Endothelial cell of umbilical vein (primary cell): ENCODE measurements at places on chromosomes 5 and 9.

- H3K36me3 ChIP-seq = no peaks in the 10 kb centered on the region
- H3K4me3 ChIP-seq = no peak overlapping the region
- peaks cover 37% of the 10 kb centered on the region for H3K4me1 ChIP-seq
- H3K27ac ChIP-seq = no peak overlapping the region
Measured at GRCh38 chr9:113611461-113612215, 148.1 kb downstream of the RGS3 start.

- no peaks in the 10 kb centered on the region for H3K36me3 ChIP-seq
- DNase-seq = no peak
- no peaks in the 10 kb centered on the region for H3K4me1 ChIP-seq
Measured at GRCh38 chr5:10329446-10329819, 21.7 kb upstream of the CMBL start.

GRCh38 chr5:79621056-79621455, 8.8 kb downstream of the TENT2 start:
- no peak overlapping the region for H3K4me3 ChIP-seq
- H3K27ac ChIP-seq = no peak overlapping the region
- H3K36me3 ChIP-seq = peaks cover 7% of the 10 kb centered on the region

DNA sequence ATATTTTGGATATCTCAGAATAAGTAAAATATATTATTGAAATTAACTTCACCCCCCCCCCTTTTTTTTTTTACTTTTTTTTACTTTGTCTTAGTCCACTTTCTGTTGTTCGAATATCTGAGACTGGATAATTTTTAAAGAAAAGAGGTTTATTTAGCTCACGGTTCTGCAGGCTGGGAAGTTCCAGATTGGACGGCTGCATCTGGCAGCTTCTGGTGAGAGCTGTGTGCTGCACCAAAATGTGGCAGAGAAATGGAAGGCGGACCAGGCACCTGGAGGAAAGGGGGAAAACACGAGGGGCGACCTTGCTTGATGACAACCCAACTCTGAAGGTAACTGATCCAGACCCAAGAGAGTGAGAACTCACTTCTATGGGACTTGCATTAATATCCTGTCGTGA, 5.6 kb upstream of the GMCL2 start:
- no peak overlapping the region for H3K4me3 ChIP-seq
- no peaks in the 10 kb centered on the region for H3K4me1 ChIP-seq
- no peak overlapping the region for H3K27ac ChIP-seq
- DNase-seq = no peak
- H3K36me3 ChIP-seq = no peaks in the 10 kb centered on the region
